ENCODE measurements at places on chromosomes 1 and 21. TPM values are rescaled to one million over a fixed set of nuclear protein-coding genes. Genes with fewer than 3 reads are reported as not detected.

TNNI3K gene
- 5.1 TPM for total RNA-seq

NHLH1 gene
- total RNA-seq = not detected

CFAP107 gene
- not detected for total RNA-seq

NGF gene
- total RNA-seq = 5.8 TPM

CELA3A gene
- total RNA-seq = not detected

KRTAP21-2 gene
- not detected for total RNA-seq

BLACAT1 gene
- not detected for total RNA-seq

TINAGL1 gene
- 94.1 TPM for total RNA-seq

TRPM2 gene
- 1.2 TPM for total RNA-seq

IL22RA1 gene
- total RNA-seq = not detected

GRCh38 chr1:183550915-183551314 is 39.3 kb downstream of the NCF2 start:
- DNase-seq = no peak

DNA sequence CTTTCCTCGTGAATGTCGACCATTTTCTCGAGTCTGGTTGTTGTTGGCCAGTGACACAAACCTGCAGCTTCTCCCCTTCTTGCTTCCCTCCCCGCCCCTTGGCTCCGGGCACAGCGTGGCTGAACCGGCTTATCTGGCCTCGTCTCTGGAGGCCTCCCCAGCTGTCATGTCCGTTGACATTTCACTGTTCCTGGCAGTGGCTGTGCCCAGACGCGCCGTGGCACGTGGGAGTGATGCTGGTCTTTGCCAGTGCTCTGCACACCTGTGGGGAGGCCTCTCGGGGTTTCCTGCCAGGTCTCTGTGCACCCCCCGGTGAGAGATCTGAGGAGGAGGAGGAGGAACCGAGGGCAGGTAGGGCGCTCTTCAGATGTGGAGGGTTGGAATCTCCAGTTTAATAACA is 23.7 kb downstream of the SKI start:
- DNase-seq = no peak

- no peak for DNase-seq
Measured at GRCh38 chr1:234977875-234978396, 150.7 kb downstream of the TOMM20 start.

GRCh38 chr1:183262628-183263200 is 76.7 kb downstream of the LAMC2 start:
- DNase-seq = no peak

- no peak for DNase-seq
Measured at GRCh38 chr1:213858581-213858980, 129.2 kb upstream of the PROX1 start.

DNA sequence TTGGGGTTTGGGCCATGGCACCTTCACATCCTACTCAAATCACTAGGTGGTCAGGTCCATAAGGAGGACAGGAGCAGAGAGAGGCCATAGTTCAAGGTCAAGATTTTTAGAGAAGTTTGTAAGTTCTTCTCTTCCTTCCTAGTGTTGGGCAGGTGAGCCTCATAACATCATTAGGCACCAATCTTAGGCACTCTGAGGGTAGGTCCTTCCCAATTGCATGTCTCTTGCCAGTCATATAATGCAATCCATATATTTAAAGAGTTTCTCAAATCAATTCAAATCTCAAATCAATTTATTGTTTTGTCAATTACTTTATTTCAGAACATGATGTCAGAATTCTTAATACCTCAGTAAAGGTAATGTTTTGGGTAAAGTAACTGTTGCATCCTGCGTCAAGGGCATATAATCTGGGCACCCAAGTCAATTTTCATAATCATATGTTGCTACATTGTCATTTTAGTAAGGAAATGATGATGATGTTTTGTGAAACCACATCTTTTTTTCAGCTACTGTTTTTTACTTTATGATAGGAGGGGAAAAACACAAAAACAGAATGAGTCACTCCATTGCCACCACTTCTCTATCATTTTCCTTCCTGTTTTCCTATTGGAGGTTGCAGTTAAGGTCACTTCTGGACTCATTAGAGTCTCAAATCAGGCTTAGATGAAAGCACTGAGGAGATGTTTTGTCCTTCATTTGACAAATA is 122.7 kb downstream of the UCHL5 start:
- DNase-seq = no peak

DNA sequence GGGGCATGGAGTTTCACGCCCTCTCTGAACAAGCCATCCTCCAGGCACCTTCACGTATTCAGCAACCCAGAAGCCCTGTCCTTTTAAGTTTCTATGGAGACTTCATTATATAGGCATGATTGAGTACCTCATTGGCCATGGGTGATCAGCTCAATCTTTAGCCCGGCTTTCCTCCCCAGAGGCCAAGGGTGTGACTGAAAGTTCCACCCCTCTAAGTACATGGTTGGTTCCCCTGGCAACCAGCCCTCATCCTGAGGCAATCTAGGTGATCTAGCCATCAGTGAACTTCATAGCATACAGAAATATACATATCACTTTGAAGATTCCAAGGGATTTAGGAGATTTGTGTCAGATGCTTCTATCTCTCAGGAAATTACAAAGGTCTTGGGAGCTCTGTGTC is 21.3 kb upstream of the DHX9 start:
- no peak for DNase-seq

Measured in urinary bladder (tissue), 4 donors.